Skeletal muscle tissue (tissue), 5 donors: ENCODE measurements at places on chromosomes 3 and 15. TPM values are rescaled to one million over a fixed set of nuclear protein-coding genes. Genes with fewer than 3 reads are reported as not detected.

GPR15 gene
- total RNA-seq, result not detected

SACM1L gene
- total RNA-seq, result 24.0 TPM

CELF6 gene
- total RNA-seq, result 1.0 TPM

MYO5C gene
- total RNA-seq, result 3.7 TPM

LXN gene
- total RNA-seq, result 15.7 TPM

ECE2 gene
- not detected for total RNA-seq

POC1A gene
- 2.6 TPM for total RNA-seq
